ENCODE measurements at places on chromosomes 4 and X.

DNA sequence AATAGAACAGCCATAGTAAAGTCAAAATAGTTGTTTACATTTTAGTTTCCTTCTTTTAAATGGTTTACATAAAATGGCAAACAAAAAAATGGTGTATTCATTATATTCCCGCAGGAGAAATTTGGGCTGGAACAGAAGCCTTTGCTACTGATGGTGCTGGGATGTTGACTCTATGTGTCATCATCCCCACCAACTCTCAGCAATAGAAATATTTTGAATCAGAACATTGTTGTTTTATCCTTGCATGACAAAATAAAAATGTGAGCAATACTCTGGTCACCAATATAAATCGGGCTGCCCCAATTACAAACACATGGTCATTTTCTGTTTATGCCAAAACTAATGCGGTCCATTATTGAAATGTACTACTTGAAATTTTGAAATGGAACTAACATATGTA, 1131.6 kb upstream of the PCDH7 start:
- no peak for DNase-seq

DNA sequence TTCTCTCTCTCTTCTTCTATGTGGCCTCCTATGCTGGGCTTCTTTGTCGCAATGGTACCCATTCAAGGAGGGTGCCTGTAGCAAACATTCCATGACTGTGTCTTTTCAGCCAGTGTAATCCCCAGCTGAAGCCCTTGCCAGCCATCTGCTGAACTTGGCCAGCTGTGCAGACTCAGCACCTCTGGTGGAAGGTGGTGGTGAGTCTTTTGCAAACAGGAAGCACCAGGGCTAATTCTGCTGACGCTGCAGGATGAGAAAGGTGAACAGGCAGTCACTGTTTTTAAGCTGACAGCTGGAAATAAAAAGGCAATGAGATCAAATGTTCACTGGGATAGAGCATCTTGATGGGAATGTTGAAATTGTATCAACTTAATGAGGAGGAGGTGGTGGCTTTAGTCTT, 298.7 kb upstream of the CLNK start:
- DNase-seq = peak; percentile 1

DNA sequence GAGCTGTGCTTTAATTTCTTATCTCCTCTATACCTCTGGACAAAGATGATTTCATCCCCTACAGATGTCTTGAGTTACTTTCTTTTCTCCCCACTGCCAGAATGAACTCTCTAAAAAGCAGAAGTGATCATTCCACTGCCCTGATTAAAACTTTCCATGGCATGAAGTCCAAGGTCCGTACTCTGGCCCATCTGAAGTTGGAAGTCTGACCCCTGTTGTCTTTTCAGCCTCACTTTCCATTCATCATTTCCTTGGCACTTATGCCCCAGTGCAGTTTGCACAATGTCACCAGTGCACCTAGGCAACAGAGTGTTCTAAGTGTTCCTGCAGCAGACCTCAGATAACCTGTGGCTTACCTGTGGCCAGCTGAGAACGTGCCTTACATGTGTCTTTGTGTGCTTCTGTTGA, 242.4 kb downstream of the FRAS1 start:
- no peak for DNase-seq

DNA sequence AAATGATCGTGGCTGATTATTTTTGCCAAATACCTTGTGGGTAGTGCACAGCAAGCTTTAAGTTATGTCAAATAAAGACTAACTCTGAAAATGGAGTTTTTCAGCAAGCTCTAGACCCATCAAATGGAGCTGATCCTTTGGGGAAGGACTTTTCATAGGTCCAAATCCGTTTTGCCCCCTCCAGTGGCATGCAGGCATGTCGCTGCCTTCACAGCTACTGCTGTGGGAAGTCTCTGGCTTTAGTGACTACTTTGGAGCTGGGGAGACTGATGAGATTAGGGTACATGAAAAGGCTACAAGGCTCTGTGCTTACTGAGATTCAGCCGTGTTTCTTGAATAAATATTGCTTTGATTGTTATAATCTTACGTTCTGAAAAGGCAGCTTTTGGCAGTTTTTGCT, 106.6 kb upstream of the HS3ST1 start:
- no peak for DNase-seq

DNA sequence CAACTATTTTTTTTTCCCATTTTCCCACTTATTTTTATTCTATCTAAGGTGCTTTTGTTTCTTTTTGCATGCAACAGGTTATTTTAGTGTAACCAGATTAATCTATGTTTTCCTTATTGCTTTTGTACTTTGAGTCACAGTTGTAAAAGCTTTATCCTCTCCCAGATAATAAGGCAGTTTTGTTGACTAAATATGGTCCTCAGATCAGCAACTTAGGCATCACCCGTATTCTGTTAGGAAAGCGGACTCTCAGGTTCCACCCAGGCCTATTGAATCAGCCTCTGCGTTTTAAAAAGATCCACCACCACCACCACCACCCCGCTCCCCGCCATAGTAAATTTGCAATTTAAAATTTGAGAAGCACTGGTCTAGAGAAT, 58.6 kb upstream of the USP9X start:
- no peak for DNase-seq

GRCh38 chr4:102693262-102693850, 67.4 kb downstream of the MANBA start:
- DNase-seq = no peak

DNA sequence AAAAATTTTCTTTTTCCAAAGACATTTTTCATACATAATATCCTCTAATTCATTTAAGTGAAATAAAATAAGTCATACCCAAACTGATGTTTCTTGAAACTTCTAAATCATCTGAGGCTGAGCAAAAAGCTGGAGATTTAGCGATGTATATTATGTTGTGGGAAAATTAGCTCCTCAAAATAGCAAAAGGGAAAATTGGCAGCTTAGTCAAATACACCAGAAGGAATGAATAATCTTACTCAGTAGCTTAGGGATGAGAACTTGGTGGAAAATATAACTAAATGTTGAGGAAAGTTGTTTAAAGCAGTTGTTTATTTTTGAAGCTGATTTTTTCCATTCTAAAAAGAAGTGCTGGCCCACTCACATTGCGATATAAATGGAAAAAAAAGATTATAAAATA, 40.9 kb downstream of the GABRA4 start:
- no peak for DNase-seq

DNA sequence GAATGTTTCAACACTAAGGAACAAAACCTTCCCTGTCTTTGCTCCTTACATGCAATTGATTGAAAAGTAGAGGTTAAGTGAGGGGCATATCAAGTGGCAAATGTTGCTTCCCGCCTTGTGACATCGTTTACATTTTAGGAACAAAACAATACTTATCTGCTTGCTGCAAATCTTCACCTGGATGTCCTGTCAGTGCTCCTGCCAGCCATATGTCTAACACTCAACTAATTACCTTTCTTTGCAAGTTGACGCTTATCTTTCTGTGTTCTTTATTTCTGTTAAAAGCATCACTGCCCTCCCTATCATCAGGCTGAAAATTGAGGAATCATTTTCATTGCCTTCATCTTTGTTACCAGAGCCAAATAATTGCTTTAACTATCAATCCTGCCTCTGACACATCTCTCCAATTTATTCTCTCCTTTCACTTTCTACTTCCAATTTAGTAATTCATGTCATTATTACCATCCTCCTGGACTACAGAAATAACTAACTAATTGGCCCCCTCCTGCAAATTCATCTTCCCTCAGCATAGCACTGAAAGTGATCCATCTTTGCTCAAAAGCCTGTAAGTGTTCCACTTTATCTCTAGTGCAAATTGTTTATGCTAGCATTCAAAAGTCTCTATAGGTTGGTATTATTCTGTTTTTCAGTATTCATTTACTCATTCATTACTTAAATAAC, 298.7 kb upstream of the ATOH1 start:
- no peak for DNase-seq

DNA sequence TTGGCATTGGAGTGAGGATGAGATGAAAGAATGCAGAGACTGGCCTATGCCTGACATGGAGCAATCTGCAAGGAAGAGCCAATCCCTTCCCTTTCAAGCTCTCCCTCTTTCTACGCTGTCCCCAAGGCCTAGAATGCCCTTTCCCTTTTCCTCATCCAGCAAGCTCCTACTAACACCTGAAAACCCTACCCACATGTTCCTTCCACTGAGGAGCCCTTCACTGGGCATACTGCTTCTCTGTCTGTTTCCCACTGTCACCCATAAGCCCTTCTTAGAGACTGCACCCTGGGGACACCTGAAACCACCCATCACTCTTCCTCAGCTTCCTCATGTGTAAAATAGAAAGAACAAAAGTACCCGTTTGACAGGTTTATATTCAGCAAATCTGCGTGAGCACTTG, 249.6 kb upstream of the PSAPL1 start:
- DNase-seq = peak; percentile 29
